ENCODE measurements at places on chromosomes 16 and 17.
A peak's percentile ranks its signal among the peaks of the same experiment; 100 is the strongest.

- DNase-seq, result no peak
Measured at GRCh38 chr16:66256919-66257318, 109.6 kb upstream of the CDH5 start.

DNA sequence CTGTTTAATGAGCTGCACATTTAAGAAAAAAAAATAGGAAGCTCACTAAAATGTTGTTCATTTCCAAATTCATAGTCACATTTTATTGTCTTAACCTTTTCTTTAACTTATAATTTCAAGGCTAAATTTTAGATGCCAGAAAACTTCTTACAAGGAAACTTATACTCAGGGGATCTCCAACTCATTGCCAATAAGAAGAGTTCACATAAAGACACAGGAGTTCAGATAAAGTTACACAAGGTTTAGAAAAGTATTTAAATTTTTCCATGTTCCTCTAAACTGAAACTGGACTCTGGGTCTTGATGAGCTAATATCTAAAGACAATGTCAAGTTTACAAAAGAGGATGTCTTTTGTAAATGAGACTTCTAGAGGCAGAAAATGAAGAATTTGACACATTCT lies 190.7 kb upstream of the KCNJ16 start:
- DNase-seq, result no peak

DNA sequence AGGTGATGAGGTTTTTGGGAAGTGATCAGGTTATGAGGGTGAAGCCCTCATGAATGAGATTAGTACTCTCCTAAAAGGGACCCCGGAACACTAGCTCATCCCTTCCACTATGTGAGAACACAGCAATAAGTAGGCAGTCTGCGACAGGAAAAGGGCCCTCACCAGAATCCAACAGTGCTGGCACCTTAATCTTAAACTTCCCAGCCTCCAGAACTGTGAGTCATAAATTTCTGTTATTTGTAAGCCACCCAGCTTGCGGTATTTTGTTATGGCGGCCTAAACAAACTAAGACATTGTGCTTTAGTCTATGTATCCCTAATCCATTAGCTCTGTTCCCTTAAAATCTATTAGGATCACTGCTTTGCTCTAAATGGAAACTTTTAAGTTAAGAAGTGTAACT lies 8.5 kb downstream of the SLFN12 start:
- no peak for DNase-seq

DNA sequence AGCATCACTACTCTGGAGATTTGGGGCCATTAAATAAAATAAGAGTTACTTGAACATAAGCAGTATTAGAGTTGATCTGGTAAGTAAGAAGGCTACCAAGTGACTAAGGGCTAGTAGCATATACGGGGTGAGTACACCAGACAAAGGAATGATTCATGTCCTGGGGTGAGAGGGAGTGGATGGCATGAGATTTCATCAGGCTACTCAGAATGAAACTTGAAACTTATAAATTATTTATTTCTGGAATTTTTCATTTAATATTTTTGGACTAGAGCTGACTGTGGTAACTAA lies 2.3 kb downstream of the SLFN5 start:
- no peak for DNase-seq

DNA sequence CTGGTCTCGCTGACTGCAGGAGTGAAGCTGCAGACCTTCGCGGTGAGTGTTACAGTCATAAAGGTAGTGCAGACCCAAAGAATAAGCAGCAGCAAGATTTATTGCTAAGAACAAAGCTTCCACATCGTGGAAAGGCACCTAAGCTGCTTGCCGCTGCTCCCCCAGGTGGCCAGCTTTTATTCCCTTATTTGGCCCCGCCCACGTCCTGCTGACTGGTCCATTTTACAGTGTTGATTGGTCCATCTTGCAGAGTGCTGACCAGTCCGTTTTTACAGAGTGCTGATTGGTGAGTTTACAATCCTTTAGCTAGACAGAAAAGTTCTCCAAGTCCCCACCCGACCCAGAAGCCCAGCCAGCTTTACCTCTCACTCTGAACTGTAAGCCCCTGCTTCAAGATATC lies 227.8 kb downstream of the ABCC12 start:
- DNase-seq, result no peak

- DNase-seq, result no peak
Measured at GRCh38 chr17:61248399-61248798, 151.2 kb upstream of the TBX2 start.

- no peak for DNase-seq
Measured at GRCh38 chr17:36705874-36706731, 104.7 kb downstream of the MRM1 start.

GRCh38 chr16:48126801-48127644 lies 28.8 kb downstream of the ABCC12 start:
- peak; percentile 98 for DNase-seq

GRCh38 chr17:50055055-50055425 lies 870 bp upstream of the ITGA3 start:
- DNase-seq, result no peak

- DNase-seq, result no peak
Measured at GRCh38 chr17:40518401-40519088, 17.1 kb upstream of the TNS4 start.

- no peak for DNase-seq
Measured at GRCh38 chr17:8068736-8069586, 18.6 kb downstream of the ALOX12B start.

DNA sequence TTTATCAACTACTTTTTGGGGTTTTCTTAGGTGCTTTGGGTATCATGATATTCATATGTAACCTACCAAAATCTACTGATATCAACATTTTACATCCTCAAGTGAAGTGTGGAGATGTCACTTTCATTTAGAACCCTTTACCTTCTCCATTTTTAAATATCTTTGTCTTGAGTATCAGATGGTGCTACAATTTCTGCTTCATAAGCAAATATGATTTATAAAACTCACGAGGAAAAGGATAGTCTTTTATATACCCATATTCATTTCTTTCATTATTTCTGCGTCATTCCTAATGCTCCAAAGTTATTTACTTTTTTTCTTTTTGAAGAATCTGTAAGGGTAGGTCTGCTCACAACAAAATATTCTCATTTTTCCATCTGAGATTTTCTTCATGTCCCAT lies 991.7 kb downstream of the CDH11 start:
- no peak for DNase-seq

DNA sequence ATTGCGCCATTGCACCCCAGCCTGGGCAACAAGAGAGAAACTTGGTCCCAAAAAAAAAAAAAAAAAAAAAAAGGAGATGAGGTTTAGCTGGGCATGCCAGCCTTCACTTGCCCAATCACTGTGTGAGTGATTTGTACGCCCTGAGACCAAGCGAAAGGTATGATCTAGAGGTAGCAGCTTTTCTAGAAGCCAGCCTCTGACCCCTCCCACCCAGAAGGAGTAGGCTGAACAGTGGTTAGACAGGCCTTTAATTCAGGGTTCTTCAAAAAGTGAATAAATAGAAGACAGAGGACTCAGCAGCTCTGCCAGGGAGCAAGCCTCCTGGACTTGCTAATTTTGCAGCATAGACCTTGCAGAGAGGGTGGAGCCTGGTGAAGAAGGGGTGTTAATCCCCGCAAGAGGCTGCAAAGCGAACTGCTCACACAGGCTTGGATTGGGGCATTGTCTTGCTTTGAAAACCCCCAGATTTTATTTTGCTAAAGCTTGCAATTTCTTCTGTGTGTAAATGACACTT lies 7.1 kb upstream of the CYTH1 start:
- no peak for DNase-seq

DNA sequence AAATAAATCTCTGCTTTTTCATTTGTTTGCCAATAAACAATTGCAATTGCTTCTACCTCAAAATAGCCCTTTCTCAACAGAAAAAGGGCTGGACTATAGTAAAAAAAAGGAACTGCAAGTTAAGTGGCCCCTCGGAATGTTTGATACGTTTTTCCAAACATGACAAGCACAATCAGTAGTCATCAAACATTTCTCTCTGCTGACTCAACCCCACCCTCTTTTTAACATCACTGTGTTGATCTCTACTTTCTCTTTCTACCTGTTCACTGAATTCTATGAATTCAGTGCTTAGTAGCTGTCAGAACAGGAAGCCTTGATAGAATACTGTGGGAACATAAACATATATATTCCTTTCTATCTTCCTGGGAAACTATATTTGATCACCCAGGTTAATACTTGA lies 116.5 kb upstream of the AXIN2 start:
- DNase-seq, result no peak

GRCh38 chr16:73214825-73215677 lies 167.1 kb upstream of the ZFHX3 start:
- DNase-seq, result peak; percentile 56

DNA sequence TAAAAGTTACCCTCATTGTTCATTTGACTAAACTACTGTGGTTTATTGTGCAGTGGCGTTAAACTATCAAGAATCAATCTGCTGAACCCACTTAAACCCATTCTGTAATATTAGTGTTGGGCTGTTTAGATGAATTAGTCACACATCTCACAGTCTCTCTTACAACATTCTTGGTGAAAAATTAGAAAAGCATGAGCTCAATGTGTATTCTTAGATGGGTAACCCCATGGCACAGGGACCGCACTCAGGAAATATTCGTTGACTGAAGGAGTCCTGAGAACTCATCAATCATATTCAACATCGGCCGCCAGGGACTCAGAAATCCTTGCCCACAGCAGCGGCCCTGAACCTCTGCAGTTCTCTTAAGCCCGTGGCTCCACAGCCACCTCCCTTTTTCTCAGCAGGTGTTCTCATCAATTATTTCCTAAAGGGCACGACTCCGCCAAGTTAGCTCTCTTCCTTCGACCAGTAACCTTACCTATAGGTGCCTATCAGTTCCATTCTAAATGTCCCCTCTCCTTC lies 155.6 kb downstream of the STX8 start:
- DNase-seq, result no peak

GRCh38 chr16:56673921-56674320 lies 4.3 kb downstream of the MT1H start:
- DNase-seq, result no peak

DNA sequence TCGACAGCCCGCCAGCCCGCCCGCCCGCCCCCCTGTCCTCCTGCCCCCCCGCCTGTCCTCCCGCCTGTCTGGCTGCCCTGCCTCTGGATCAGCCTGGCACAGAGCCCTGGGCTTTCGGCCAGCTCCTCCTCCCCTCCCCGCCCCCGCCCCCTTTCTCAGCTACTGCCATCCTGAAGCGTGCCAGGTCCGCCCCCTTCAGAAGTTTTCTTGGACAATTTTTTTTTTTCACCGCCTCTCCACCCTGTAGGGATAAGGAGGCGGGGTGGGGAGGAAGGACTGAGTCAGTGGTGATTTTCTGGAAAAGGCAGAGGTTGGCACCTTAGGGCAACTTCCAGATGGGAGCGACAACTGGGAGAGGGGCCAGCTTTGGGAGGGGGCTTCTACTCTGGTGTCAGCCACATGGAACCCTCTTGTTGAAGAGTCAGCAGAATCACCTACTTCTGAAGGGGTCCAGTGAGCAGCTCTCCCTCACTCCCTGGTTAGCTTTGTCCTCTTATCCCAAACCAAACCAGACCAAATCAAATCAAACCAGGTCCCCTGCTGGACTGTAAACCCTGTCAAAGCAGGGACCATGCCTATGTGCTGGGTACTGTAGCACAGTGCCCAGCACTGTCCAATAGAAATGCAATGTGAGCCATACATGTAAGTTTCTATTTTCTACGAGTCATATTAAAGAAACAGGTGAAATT lies 19.7 kb downstream of the IGF2BP1 start:
- DNase-seq, result no peak

- peak; percentile 62 for DNase-seq
Measured at GRCh38 chr17:75515496-75516254, at the start of gene CASKIN2. Gene CASKIN2 (minus strand): TSS chr17:75515537. CDS start chr17:75513804, 1,733 bp downstream.

DNA sequence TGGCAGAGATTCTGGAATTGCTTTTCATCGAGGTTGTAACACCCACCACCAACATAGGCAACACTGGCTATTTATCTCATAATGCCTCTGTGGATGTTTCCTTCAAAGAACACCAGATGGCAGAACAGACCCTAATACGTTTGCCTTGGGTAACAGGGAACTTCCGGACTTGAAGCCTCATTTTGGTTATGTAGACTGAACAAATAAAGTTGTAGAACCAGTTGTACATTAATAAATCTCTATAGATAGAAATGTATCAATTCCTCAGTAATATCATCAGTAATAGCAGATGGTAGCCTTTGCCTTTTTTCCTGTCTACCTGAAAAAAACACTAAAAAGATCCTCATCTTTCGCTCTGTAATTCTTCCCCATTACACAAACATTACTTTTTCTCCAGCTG lies 25.9 kb upstream of the APOH start:
- no peak for DNase-seq

DNA sequence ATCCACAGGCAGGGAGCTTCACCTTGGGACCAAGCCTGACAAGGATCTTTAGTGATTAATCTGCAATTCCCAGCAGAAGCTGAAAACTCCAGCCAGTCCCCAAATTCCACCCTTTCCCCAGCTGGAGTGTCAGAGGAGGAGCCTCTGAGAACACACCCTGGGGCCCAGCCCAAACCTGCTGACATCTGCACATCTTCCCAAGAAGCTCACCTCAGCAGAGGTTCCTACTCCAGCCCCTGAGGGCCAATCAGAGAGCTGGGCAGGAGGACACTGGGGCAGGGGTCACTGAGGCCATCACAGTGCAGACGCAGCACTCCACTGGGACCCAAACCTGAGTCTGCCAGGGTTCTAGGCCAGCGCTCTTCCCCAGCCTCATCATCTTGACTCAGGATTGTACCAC lies 44.9 kb downstream of the CNGB1 start:
- no peak for DNase-seq

DNA sequence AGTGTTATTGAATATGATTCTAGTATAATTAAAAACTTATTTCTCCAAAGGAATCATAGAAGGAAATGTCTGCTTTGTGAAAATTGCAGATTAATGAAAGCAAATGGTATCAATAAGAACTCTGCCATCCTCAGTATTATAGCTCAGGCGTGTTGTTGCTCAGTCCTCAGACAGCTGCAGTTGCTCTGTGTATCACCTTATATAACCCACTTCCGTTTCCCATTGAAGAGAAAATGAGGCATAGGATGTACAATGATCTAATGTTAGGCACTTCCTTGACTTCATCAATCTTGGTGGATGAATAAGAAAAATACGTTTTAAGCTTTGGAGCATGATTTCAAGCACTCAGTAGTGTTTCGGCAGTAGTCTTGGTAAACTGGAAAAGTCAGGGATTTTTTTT lies 14.1 kb downstream of the MFSD11 start:
- no peak for DNase-seq

DNA sequence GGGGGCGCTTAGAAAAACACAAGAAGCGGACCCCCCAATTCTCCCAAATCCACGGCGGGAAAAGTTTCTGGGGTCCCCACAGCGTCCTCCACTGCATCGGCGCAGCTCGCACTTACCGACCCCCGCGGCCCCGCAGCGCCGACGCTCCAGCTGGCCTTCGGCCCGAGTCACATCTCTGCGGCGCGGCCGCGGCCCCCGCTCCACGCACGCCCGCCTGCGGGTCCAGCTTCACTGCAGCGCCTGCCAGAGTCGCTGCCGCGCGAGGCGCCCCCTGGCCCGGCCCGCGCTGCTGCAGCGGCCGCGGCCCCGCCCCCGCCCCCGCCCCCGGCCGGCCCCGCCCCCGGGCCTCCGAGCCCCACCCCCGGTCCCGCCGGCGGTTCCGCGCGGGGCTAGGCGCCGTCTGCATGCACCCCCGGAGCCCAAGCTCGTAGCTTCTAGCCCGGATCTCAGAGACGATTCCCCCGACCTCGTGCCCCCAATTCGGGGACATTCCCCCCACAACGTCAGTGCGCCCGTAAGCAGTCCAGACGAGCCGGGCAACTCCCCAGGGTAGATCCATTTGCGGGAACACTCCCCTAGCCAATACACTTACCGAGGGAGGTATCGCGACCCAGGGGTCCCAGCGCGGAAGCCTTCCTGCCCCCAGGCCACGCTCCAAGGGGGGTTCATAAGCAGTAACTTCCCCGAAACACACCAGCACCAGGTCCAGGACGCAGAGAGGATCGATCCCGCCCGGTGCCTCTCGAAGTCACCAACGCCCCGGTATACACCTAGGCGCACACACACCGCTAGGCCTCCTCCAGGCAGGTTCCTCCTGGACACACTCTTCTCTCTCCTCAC lies at the start of gene GPRC5B:
Gene GPRC5B (minus strand): TSS at position 238 of the 840 bp plus-strand sequence. CDS start 12,003 bp downstream, outside the sequence.
- no peak for DNase-seq

All from HS-27A (cell line).